GOT3 (cell line): ENCODE measurements at places on chromosomes 12 and 14.

- no peak for DNase-seq
Measured at GRCh38 chr14:39102265-39102968, 618 bp downstream of the SEC23A start.

GRCh38 chr14:99378782-99379214, 101.9 kb downstream of the SETD3 start:
- DNase-seq, result no peak

DNA sequence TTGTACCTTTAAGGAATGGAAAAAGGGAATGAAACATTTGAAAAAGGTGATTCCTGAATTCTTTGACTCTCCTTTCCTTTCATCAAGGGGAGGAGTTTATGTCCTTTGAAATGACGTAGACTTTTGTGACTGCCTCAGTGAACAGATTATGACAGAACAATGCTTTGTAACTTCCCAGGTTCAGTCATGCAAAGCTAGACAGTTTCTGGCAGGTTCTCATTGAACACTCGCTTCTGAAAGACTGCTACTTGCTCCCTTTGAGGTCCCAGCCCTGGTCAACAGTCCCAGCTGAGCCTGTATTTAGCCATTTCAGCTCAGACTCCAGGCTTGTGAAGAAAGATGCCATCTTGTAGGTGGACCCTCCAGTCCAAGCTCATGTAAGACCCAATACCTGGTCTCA, 1178.9 kb downstream of the BCL11B start:
- no peak for DNase-seq

GRCh38 chr12:80697270-80697887, 10.1 kb upstream of the MYF6 start:
- DNase-seq, result no peak

- DNase-seq, result no peak
Measured at GRCh38 chr14:38419579-38419978, 163.7 kb upstream of the CLEC14A start.

DNA sequence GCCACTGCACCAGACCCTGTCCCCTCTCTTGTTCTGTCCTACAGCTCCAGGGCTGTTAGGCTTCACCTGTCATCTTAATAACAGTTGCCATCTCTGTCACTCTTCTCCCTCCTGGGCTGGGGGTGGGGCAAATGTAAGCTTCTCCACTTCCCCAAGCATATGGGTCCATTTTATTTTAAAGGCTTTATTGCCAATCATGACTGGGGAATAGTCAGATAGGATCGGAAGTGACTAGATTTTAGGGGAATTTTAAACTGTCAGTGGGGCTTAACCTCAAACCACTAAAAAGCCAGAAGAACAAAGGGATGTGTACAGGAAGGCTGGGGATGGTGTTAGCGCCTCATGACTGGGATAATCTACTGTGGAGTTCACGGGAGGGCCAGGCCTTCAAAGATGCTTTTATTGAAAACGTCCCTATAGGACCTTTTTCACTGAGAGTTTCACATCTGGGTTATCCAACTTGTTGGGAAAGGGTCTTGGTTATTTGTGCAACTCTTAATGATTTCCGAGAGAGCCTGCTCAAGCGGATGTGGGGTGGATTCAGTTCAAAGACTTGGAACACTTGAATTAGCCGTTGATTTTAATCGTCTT, 41.6 kb downstream of the CHST11 start:
- DNase-seq, result no peak

- DNase-seq, result no peak
Measured at GRCh38 chr14:31139301-31139847, 68.2 kb downstream of the HECTD1 start.

DNA sequence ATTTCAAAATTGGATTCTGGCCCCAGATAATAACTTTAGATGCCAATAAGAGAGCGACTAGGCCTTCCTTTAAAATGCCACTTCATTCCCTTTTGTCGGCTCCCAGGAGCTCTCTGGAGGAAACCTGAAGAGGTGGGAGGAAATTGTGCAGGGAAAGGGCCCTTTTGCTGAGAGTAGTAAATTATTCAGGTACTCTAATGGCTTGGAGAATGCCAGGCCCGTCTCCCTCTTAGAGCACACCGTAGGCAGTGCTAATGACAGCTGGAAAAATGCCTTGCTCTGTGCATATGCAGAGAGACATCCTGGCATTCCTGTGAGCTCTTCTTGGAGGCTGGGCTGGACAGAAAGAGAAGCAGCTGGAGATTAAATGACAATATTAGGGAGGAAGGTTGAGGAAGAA, 115.0 kb upstream of the RPH3A start:
- DNase-seq, result no peak
